NCI-H2081 treated with DMSO at 0.1 percent for 48 hours (cell line): ENCODE measurements at places on chromosomes 6 and 20.

DNA sequence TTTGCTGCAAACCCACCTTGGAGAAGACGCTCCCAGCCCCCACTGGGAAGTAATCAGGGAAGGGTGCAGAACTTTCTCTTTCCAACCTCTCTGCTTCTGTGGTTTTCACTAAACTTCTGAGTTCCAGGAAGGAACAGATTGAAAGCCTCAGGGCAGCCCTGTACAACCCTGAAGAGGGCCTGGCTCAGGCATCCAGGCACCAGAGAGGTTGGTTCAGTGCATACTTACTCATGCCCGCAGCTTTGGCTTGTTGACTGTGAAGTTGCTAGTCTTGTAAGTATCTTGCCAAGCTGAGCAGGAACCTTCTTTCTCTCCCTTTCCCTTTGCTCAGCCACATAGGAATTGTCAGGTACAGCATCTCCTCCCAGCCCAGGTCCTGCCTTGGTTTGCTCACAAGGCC, 272.2 kb upstream of the FOXQ1 start:
- DNase-seq: no peak

- no peak for DNase-seq
Measured at GRCh38 chr6:144036064-144036834, 28.2 kb upstream of the PLAGL1 start.

DNA sequence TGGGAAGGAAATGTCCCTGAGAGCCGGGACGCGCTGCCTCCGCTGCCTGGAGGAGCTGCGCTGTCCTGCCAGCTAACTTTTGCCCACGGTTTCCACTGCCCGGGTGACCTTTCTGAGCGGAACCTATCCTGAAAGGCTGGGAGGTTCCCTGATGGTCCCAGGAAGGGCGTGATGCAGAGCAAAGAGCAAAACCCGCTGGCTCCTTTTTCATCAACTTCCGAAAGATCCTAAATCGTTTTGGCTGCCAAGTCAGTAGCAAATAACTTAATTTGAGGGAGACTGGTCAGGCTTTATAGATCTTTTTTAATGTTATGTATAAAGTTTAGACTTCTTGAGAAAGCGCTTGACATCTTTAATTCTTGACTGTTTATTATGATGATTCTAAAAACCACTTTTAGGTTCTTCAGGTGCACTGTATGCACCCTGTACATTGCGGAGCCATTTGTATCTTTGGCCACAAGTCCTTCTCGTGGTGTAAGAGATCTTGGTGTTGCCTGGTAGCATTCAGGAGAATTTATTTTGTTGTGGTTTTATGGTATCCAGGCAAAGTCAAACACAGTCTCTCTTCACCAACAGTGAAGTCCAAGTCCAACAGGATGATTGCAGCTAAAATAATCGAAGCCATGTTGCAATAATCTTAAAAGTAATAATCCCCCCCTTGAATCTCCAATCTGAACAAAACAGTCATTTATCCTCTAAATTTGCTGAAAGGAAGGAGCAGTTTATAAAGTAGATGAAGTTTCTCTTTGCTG, at the start of gene SYNE1:
Gene SYNE1, minus strand, starts transcription at position 67 of the 752 bp plus-strand sequence. CDS start 9,031 bp downstream, outside the sequence.
- no peak for DNase-seq

- no peak for DNase-seq
Measured at GRCh38 chr6:148935705-148936435, 189.0 kb downstream of the UST start.

DNA sequence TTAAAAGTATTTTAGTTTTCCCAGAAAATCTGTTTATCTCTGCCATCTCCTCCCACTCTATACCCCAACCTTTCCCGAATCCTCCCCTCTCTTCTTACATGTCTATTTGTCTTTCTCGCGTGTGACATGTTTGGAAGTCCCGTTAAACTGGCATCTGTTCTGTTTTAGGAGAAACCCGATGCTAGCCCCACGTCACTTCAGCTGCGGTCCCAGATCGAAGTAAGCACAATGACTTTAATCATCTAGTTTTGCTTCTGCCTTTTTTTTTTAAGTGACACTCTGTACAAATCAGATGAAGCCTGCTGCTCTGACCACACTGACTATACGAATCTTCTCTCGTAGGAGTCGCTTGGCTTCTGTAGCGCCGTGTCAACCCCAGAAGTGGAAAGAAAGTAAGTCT, 97.4 kb downstream of the SASH1 start:
- no peak for DNase-seq

DNA sequence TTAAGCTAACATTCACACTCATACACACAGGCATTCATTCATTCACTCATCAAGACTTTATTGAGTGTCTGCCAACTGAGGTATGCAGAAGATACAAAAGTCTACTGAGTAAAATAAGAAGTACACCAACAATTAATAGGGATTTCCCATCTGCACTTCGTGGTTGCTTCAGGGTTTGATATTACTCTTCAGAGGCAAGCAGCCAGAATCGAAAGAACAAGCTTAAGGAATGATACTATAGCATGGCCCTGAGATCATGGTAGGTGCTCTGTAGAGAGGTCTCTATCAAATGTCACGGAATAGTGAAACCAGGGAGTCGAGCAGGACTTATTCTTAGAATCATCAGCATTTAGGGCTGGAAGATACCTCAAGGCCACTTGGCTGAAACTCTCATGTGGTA, 135.4 kb downstream of the NRN1 start:
- no peak for DNase-seq

GRCh38 chr6:93498713-93499112, 79.4 kb upstream of the EPHA7 start:
- no peak for DNase-seq

GRCh38 chr6:163741743-163742363, 327.3 kb downstream of the QKI start:
- DNase-seq: no peak

GRCh38 chr6:6243846-6244245, 76.6 kb downstream of the F13A1 start:
- DNase-seq: no peak

DNA sequence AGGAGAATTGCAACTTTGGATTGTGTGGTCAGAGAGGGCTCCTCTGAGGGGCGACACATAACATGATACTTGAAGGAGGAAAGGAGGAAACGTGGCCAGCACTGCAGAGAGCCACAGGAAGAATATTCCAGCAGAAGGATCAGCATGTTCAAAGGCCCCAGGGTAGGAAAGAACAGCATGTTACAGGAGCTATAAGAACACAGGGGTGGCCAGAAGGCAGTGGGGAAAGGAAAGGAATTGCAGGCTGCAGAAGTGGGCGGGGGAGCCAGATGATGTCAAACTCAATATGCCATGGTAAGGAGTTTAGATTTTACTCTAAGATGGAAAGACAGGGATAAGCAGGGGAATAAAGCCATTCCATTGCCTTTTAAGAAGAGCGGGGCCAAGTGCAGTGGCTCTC, 30.7 kb downstream of the MGME1 start:
- no peak for DNase-seq

DNA sequence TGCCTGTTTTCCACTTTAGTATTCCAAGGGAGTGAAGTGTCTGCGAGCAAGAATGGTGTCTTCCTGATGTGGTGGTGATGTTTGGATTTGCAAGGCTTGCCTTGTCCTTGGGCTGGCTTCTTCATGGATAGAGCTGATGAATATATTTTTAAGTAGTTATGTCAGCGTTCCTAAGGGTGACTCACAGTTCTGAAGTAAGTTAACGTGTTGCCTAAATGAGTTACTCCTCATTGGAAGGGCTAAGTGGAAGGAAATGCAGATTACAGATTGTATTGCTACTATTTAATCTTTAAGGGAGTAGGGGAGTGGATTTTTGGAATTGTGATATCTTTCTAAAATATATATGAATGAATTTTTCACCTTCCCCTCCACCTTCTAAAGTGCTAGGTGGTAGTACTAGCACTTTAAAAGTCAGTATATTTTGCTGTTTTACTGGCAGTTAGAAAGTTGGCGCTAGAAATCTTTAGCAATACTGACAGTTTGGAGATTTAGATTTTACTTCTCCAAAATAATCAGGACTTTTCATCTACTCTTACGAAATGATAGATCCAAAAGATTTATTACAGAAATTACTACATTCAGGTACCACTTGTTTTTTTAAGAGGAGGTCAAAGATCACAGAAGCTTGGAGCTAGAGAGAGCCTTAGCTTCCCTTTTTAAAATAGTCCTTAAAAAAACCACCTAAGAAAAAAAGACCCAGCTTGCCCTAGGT, 197.4 kb downstream of the JARID2 start:
- no peak for DNase-seq

DNA sequence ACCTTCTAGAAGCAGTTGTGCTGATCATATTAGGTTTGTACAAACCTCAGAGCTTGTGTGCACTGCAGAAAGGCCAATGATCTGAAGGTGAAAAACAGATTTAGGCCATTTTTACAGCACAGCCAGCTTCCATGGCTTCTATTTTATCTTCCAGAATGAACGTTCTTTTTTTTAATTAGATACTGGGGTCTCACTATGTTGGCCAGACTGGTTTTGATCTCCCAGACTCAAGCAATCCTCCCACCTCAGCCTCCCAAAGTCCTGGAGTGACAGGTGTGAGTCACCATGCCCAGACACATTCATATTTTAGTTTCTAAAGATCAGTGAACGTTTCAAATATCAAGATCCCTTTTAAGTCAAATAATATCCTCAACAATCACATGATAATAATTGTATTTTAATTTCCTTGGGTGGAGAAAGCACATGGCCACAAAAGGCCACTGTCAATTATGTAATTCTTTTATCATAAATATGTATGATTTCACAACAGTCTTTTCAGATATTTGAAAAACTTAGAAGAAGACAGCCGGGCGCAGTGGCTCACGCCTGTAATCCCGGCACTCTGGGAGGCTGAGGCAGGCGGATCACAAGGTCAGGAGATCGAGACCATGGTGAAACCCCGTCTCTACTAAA, 326.7 kb upstream of the JARID2 start:
- no peak for DNase-seq

DNA sequence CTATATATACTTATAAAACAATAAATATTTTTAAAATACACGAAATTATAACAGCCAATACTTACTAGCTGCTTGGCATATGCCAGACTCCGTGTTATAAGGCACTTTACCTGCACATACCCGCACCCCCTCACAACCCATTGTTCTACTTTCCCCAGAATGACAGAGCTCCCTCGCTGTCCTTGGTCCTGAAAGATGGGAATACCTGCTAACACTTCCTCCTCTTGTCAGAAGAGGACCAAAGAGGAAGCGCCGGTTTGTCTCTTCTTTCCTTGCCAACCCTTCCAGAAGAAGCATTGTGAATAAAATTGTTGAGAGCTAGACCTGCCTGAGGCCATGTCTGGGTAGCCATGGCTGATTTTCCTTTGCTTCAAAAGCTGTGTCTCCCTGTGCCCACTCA, 149.3 kb downstream of the PTPRT start:
- DNase-seq: no peak

DNA sequence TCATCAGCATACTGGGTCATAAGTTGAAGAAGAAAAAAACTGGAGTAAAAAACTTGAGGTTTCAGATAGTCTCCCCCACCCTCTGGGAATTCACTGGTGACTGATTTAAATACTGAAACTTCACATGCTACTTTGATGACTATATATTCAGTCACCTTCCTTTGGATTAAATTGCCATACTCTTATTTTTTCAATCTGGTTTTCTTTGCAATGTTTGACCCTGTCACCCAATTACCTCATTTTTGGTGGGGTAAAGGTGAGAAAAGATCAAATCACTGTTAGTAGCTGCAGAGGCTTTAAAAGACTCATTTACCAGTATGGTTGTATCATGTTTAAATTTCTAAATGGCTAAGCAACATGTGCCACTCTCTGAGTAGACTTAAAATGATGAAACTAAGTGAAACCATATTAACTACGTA, 862.7 kb upstream of the FLRT3 start:
- no peak for DNase-seq

- DNase-seq: no peak
Measured at GRCh38 chr6:816510-817084, 123.7 kb upstream of the EXOC2 start.

GRCh38 chr20:40746251-40746650, 57.2 kb upstream of the MAFB start:
- DNase-seq: no peak
